Inflammatory macrophage (primary cell): ENCODE measurements at places on chromosomes 5 and 9.

GRCh38 chr9:133944746-133945135 is 47.4 kb downstream of the VAV2 start:
- DNase-seq, result no peak

DNA sequence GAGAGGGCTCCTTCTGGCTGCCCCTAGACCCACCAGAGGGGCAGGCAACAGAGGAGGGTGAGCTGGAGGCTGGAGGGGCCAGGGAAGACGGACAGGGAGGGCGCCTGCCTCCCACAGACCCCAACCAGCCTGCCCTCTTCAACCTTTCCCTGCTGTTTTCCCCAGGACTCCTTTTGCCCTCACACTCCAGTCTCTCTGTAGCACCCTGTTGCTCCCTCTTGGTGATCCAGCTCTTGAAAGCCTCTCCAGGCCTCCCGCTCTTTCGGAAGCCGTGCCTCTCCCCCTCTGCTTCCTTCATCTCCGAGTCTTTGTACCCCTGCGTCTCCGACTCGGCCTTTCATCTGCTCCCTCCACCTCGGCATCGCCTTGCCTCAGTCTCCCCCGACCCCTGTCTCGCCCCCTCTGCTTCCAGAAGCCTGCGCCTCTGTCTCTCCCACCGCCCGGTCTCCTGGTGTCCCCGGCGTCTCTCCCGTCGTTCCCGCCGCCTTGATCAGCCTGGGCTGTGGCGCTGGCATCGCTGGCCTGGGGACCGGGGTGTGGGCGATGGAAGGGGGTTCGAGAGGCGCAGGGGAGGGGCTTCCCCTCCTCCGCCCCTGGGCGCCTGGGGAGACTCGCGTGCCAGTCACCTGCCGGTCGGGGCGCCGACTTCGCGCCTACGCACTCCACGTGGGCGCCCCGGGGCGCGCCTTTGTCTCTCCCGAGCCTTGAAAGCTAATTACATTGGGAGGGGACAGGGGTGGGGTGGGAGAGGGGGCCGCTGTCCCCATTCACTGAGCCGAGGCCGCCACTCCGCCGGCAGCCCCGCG is 5.3 kb upstream of the PRDM12 start:
- DNase-seq, result no peak

DNA sequence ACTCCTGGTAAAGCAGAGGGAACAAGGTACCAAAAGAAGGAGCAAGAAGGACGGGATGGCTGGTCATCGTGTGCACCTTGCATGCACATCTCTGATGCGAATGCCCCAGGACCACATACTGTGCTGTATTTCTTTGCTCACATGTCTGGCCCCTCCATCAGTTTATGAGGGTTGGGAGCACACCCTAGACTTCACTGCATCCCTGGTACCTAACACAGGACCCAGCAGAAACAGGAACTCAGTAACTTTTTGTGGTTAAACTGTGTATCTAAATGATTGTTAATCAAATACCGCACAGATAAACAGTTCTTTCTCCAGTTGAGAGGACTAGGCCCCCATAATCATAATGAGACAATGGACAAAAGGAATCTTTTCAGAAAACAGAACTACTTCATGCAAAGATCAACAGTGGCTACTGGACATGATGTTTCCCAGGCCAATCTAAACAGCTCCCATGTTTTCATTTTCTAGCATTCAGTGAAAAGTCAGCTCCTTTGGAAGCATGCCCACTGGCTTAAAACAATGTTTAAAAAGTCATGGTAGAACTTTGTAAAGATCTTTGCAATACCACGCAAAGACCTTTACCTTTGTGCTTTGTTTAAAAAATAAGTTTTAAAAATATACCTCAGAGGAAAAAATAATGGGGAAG is 55.5 kb upstream of the IFNK start:
- no peak for DNase-seq

GRCh38 chr5:137090721-137091120 is 408.4 kb downstream of the SPOCK1 start:
- DNase-seq, result no peak

DNA sequence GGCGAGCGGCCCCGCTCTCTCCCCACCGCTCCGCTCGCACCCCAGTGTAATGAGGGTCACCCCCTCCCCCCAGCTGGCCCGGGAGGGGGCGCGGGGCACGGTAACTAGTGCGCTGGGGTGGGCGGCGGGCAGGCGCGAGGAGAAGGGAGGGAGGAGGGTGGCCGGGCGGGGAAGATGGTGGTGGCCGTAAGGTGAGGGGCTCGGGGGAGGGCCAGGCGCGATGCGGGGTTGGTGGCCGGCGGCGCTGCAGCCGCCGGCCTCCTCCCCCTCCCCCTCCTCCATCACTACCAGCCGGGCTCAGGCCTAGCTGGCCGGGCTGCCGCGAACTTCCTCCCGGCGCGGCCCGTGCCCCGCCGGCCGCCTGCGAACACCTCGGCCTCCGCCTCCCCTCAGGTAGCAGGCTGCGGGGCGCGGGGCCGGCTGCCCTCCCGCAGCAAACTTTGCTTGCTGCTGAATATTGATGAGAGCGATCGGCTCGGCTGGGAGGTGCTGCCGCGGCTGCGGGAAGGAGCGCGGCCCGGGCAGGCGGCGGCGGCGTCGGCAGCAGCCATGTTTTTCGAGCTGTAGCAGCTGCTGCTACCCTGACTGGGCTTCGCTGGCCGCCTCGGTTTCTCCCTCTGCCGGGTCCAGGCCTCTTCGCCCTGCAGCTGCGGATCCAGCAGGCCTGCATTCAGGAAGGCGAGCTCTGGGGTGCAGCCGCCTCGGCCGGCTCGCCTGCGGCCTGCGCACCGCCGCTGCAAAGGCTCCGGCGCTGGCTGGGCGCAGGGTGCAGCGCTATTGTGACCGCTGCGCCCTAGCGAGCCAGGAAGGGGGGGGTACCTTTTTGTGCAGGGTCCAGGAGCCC is 502 bp downstream of the NSD1 start:
- peak; percentile 67 for DNase-seq

GRCh38 chr9:80376180-80376579 is 804.4 kb downstream of the TLE4 start:
- DNase-seq, result no peak

DNA sequence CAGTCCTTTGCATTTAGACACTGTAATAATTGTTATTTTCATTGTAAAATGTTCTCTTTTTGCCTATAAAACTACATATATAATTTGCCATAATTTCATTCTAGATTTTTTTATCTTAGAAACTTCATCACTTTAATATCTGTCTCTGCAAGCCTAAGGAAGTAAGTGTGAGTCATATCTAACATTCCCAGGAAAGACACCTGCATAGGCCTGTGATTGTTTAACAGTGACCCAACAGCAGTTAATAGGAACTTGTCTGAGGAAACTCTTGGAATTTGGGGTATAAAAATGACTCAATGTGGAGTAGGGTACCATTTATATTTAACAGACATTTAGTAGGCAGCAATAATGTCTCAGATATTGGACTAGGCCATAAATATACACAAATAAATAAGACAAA is 229.2 kb upstream of the FAM174A start:
- DNase-seq, result no peak

GRCh38 chr5:61186634-61187033 is 24.4 kb upstream of the SMIM15 start:
- no peak for DNase-seq

DNA sequence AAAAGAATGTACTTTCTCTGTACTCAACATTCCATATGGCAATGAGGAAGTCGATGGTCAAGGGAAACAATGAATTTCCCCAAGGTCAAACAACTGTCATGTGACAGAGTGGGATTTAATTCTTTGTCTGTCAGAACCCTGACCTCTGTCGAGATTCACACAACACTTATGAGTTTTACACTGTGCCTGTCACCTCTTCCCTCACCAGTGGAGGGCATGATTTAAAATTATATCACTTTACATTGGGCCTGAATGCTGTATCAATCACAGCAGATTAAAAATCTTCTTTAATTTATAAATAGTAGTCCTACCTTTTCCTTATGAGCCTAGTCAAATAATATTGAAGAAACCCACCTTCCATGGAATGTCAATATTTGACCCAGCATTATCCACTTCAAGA is 276.7 kb downstream of the CDH10 start:
- no peak for DNase-seq

DNA sequence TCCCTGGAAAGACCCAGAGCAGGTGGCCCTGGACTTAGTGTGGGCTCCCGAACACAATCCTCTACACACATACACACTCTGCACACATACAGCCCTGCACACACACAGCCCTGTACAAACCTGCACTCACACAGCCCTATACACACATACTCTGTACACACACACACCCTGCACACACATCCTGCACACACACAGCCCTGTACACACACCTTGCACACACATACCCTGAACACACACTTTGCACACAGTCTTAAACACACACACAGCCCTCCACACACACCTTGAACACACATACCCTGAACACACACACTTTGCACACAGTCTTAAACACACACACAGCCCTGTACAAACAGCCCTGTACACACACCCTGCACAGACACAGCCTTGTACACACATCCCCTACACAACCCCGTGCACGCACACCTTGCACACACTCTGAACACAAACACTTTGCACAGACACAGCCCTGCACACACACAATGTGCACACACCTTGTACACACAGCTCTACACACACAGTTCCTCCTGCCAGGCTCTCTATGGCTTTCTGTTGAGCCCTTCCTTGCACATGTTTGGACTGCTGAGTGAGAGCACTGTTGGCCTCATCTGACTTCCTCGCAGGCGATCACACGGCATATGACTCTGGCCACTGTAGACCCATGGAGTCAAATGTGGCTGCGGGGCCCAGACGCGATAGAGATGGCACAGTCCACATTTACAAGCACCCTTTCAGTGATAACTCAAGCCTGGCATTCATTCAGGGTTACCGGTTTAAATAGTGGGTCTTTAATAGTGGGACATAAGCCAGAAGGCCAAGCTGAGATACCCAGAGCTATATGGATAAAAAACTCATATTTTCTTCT is 245.7 kb upstream of the IRX1 start:
- DNase-seq, result no peak

GRCh38 chr5:169471021-169471420 is 112.6 kb upstream of the SPDL1 start:
- DNase-seq, result no peak

DNA sequence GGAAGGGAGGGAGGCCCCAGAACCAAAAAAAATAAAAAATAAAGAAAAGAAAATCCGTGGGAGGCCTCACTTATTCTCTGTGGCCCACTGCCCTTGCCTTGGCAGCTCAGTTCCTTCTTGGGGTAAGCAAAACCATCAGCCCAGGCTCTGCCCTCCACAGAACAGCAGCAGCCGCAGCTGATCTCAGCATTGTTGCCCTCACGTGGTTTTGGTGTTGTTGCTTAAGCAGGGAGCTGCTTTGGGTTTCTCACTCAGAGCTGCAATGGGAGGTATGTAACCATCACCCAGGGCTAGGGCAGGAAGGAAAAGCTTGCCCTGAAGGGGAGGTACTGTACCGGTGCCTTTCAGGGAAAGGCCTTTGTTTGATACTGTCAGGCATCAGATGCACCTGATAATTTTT is 374.7 kb upstream of the WWC1 start:
- DNase-seq, result peak; percentile 49

- DNase-seq, result no peak
Measured at GRCh38 chr9:624935-625500, 216.5 kb upstream of the DMRT1 start.

DNA sequence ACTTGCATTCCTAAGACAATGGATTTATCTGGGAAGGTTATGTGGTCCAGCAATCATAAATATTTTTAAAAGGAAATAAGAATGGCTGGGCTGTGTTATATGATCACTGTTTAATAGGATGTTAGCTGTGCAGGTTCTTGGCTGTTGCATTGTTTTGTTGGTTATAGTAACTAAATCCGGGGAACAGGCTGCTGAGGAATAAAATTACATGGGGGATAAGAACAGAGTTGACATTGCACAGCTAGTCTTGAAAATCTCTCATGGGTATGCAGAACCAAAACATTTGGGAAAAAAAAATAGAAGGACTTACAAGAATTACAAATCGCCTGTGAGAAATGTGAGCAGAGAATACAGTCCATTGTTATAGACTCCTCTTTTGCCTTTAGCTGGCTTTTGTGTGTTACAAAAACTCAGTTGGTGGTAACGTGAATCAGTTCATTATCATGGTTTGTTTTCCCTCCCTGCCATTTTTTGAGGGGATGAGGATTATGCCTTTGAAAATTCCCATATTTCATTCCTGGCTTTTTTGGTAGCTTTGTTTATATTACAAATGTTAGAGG is 375.3 kb upstream of the DAB2 start:
- DNase-seq, result no peak

DNA sequence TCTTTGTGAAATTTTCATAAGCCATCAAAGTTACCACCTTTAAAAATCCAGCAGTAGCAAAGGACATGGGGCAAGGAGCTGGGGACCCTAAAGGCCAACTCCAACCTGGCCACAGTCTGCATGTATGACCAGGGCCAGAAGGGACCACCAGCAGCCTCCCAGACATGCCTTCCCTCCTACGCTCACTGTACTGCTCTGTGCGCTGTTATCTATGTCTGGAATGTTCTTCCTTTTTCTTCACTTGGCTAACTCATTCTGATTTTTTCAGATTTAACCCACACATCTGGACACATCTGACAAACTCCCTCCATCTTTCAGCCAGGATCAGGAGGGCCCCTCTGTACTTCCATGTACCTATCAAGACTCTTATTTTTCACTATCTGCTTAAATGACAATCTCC is 47.6 kb upstream of the TRAF1 start:
- DNase-seq, result no peak

DNA sequence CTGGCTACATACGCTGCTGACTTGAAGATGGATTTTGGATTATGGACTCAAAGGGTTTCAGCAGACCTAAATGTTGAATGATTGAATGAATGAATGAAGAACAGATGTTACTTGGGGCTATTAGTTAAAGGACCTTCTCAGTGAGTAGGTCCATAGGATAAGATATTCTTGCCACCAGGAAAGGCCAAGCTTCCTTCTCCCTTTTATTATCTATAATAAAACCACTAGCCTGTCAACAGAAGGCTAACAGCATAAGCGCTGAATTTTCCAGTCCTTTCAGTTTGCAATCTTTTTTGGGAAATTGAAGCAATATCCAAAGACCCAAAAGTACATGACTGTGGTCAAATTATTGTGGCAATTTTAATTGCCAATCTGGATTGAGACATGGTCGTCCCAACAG is 113.3 kb downstream of the SV2C start:
- no peak for DNase-seq

- DNase-seq, result no peak
Measured at GRCh38 chr9:90000925-90001324, 396.1 kb downstream of the GADD45G start.

- no peak for DNase-seq
Measured at GRCh38 chr9:114110180-114110579, 11.1 kb upstream of the KIF12 start.

GRCh38 chr5:57537811-57538210 is 55.2 kb upstream of the ACTBL2 start:
- DNase-seq, result no peak

GRCh38 chr5:39424736-39425637 is at the start of gene DAB2:
TSS of gene DAB2 (minus strand) at chr5:39424980. CDS start at chr5:39394320, 30,660 bp downstream.
- DNase-seq, result peak; percentile 97

- DNase-seq, result no peak
Measured at GRCh38 chr9:125739436-125739835, 7.7 kb upstream of the PBX3 start.

GRCh38 chr9:80881320-80881719 is 808.0 kb downstream of the TLE1 start:
- no peak for DNase-seq
